ENCODE measurements at places on chromosomes 11 and 22. TPM values are rescaled to one million over a fixed set of nuclear protein-coding genes. Genes with fewer than 3 reads are reported as not detected.

FGF4 gene
- total RNA-seq, result not detected

CRY2 gene
- 5.1 TPM for total RNA-seq

CRACR2B gene
- 9.5 TPM for total RNA-seq

MIOX gene
- total RNA-seq, result not detected

PRSS23 gene
- total RNA-seq, result 214 TPM

KCNK4 gene
- total RNA-seq, result not detected

CTSF gene
- 7.4 TPM for total RNA-seq

CD248 gene
- 0.25 TPM for total RNA-seq

PRODH gene
- total RNA-seq, result not detected

SEPTIN3 gene
- not detected for total RNA-seq

SSTR3 gene
- not detected for total RNA-seq
